Fibroblast of skin of back (primary cell): ENCODE measurements at places on chromosomes 12 and 14.
A peak's percentile ranks its signal among the peaks of the same experiment; 100 is the strongest.

DNA sequence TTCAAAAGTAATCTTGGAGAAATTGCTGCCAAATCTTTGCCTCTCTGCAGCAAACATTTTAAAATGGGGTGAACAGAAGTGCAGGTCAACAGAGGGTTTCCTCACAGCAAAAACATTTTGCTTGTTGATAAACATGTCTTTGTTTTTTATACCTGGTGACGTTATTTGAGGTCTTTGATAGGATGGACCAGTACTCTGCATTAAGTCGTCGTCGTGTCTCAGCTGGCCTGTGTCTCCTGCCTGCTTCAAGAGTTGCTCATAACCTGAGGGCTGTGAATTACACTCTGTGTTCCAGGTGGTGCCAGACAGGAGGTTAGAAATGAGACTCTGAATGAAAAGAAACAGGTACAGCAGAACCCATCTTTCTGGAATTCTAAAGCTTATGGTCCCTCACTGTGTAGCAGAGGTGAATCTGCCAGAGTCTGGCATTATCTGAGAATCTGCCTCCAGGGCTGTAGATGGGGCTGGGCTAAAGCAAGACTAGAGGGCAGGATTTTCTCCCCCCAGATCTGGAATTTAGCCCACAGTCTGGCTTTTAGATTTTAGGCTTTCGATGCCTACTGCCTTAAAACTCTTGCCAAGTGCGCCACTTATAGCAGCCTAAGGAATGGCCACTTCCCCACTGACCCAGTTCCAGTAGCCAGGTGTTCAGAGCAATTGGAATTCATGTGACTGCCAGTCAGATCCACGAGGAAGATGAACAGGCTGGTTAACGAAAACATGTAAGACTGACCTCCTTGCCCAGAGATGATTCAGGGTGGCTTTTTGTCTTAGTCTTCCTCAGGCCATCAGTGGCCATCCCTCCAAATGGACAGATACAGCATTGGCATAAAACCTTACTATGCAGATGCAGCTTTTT is 161.2 kb downstream of the PRKCH start:
- no peak for DNase-seq

DNA sequence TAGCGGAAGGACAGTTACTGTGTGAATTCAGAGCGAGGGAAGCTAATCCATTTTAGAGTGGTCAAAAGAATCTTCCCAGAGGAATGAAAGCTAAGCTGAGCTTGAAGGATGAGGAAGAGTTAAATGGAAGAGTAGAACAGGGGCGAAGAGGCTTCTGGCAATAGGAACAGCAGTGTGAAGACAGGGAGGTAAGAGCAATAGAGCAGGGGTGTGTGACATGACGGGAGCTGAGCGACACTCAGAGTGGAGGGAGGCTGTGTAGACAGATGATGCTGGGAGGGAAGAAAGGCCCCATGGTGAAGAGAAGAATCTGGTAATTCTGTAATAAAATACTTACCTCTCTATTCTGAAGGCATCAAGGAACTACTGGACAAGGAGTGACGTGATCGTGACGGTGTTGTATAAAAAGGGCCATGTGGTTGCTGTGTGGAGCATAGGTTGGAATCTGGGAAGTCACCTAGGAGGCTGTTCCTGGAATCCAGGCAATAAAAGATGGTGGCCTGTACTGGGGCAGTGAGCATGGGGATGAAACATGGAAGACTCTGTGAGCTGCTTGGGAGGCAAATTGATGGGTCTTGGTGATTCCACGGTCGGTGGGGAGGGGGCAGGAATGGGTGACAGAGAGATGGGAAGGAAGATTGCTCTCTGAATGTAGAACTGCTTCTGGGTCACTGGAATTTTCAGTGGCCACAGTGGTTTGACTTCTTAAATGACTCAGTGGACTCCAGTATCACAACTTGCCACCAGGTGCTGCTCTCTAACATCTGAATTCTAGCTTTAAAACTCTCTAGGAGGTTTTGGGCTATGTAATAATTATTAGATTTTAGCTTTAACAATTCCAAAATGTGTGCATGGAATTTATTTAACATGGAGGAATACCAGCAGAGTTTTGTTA is 164.1 kb downstream of the ATP23 start:
- DNase-seq = no peak

DNA sequence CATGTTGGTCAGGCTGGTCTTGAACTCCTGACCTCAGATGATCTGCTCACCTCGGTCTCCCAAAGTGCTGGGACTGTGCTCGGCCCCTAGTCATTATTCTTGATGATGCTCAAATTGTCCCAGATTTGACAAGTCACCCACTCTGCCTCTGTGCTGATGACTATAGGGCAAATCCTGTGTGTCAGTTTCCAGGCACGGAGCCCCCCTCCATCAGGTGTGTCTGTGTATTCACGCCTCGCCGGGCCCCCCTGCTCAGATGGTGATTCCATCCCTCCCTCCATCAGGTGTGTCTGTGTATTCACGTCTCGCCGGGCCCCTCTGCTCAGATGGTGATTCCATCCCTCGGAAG is 4.3 kb upstream of the GPR132 start:
- no peak for DNase-seq

- DNase-seq = peak; percentile 73
Observed at GRCh38 chr12:96241846-96242256, 47.7 kb downstream of the ELK3 start.

DNA sequence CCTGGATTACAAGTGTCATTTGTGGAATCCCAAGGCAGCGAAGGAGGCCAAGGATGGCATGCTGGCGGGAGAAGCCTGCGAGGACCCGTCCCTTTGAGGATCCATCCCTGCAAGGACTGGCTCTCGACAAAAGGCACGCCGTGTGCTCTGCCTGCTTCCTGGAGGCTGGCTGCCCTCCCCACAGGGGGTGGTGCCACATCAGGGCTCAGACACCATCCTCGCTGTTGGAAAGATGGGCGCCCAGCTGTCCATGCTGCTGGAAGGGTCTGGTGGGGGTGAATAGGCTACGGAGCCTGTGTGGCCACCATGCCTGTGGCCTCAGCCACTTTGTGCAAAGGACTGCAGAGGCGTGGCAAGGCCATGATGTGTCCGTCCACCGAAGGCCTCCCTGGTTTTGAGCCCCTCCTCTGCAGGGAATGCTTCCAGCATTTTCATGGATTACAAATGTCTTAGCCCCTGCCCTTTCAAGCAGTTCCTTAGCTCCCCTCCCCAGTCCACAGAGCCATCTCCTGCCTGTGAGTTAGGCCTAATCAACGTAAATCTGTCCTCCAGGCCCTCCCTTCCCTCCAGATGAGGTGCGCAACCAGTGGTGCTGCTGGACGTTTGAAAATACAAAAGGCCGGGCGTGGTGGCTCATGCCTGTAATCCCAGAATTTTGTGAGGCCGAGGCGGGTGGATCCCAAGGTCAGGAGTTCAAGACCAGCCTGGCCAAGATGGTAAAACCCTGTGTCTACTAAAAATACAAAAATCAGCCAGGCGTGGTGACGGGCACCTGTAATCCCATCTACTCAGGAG is 22.1 kb downstream of the ZBTB42 start:
- DNase-seq = no peak

- DNase-seq = no peak
Observed at GRCh38 chr12:110746550-110746949, 3.9 kb upstream of the PPP1CC start.

DNA sequence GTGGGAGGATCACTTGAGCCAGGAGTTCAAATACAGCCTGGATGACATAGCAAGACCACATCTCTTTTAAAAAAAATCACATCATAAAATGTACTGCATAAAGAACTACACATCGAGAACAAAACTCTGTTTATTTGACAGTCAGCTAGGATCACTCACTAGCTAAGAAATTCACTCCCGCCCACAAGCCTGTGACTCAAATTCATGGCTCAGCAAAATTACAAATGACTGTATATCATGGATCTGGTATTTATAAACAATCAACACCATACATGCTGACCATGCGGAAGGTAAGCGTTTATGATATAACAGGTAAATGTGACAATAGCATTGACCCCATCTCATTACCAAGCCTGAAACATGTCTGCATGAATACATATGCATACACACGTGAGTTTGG is 206.5 kb downstream of the EFCAB11 start:
- peak; percentile 15 for DNase-seq

GRCh38 chr12:49518914-49519573 is 19.8 kb upstream of the KCNH3 start:
- no peak for DNase-seq

GRCh38 chr12:69988481-69989321 is 163.7 kb downstream of the MYRFL start:
- DNase-seq = peak; percentile 67

- peak; percentile 98 for DNase-seq
Observed at GRCh38 chr12:2890388-2891239, at the start of gene TULP3. Gene TULP3, plus strand, starts transcription at chr12:2890891. Its CDS starts 57 bp downstream, at chr12:2890948.

- no peak for DNase-seq
Observed at GRCh38 chr14:48553443-48553842, 878.0 kb upstream of the MDGA2 start.

DNA sequence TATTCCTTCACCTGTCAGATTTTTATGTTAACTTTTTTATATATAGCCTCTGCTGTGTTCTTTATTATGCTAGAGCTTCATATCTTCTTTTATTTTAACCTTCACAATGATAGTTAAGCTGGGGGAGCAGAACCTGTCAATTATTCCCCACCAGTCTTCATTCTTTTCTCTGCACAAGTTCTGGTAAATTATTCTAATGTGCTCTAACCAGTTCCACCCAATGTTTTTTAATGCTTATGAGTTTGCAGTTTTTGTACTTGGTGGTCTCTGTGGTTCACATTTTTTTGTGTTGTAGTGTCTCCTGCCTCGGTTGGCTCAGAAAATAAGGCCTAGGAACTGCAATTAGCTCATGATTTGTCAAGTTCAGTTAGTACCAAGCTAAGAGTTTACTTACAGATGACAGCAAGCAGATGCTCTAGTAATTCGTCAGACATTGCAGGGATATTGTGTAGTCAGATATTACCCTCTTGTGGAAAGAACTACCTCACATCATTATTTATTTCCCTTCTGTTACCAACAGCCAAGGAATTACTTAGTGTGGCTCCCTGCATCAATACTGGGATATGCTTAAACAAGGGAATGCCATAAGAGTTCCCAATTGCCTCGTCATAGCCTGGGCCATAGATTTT is 14.5 kb downstream of the DYRK2 start:
- DNase-seq = peak; percentile 82

DNA sequence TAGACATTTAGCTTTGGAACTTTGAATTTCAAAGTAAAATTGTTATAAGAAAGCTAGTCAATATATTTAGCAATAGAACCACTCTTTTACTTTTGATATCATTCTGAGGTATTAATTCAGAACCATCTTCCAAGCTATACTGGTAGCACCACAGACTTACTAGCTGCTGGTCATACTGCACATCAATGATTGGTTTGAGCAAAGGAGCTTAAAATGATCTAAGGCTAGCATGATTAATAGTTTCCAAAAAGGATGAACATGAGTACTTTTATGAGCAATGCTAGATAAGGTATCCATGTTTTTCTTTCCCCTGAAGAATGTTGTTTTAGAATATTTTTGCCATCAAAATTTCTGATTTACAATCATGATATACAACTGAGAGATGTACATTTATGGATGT is 17.2 kb downstream of the CNIH1 start:
- DNase-seq = no peak

DNA sequence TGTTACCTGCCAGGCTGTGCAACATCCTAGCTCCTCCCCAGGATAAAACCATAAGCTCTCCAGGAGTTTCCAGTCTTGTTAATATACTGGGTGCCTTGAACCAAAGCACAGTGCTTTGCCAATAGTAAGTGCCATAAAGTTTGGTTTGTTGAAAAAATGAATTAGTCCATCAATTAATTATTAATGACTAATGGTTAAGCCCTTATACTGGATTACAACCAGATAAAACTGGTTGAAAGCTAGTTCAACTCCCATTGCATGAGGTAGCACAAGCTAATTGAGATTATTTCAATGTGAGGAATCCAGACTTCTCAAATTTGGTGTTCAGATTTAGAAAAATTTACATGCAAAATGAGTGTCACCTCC is 1.6 kb upstream of the KRT3 start:
- DNase-seq = no peak
